ENCODE measurements at places on chromosomes 1 and 21. TPM values are rescaled to one million over a fixed set of nuclear protein-coding genes. Genes with fewer than 3 reads are reported as not detected.

The RIIAD1 gene
- polyA plus RNA-seq, result 0.76 TPM

The C21orf58 gene
- 7.8 TPM for polyA plus RNA-seq

- DNase-seq, result no peak
Observed at GRCh38 chr1:29292344-29292743, 56.0 kb downstream of the PTPRU start.

- no peak for DNase-seq
Observed at GRCh38 chr21:45155910-45156309, 81.5 kb downstream of the ADARB1 start.

DNA sequence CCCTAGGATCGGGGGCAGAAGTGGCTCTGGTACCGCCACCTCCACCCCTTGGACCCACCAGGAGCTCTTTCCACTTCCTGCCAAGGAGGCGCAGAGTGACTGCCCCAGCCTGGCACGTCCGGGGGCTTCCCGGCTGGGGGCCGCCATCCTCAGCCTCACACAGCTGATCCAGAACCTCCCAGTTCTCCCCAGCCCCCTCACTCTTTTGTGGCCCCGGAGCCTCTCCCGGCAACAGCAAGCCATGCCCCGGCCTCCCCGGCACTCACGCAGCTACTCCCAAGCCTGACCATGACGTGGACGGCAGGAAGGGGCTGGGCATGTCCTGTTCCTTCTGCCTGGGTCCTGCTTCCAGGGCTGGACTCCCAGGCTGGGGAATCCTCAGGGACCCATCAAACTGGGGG is 17.1 kb downstream of the TP73 start:
- DNase-seq, result no peak

DNA sequence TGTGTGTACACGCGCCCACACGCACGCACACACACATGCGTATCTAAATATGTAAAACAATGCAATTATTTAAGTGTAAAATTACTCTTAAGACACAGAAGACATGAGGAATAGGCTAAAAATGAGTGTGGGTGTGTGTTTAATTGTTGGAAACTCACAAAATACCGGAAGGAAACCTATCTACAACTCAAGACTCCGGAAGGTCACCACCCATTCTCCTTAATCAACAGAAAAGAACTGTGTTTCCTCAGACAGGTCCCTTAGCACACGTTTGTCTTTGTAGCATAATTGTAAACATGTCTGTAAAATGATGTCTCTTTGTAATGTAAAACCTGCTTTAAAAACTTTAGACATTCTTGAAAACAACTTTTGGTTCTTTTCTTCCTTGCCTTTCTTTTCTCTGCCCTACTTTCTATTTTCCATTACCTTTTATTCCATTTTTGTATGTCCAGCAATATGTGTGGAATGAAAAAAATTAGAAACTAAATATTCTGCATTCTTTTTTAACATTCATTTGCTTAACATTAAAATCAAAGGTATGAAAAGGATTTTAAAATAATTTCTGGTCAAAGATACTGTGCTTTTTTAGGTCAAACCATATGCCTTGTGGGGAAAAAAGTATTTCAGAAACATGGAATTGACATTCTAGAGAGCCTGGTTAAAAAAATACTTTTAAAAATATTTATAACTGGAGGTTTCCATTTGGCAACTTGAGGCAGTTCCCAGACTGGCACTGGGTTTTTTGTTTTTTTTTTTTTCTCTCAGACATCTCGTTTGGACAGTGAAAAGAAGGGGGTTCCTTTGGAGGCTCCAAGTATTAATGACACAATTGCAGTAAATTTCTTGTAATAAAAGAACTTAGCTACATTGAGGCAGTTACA is 46.2 kb downstream of the ATP5PF start:
- DNase-seq, result no peak

DNA sequence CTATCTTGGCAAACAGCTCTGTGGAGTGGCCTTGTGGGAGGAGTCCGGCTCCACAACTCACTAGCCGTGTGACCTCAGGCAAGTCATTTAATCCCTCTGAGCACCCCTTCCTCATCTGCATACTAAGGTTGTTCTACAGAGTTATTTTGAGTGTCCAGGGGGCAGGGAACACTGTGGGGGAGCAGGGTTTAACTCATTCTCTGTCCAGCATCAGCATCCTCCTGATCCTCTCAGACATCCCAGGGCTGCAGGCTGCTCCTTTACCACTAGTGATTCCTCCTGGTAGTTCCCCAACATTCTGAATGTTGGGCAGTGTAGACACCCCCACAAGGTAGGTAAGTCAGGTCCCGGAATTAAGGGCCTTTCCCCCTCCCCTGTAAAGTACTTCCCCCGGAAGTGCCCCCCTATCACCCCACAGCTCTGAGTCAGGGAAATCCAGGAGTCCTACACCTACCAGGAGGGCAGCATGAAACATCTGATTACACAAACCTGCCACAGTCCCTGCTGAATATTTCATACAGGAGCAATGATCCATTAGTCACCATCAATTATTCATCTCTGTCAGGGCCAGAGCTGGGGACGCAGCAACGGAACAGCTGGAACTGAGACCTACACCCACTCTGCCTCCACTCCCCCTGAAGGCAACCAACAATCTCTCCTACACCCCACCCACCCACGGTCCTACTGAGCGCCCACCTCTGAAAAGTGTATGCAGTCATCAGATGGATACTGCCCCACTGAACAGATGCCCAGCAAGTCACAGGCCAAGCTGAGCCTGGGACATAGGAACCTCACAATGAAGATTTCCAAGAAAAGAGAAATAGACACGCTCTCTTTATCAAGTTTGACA is 20.5 kb downstream of the SYT2 start:
- DNase-seq, result no peak

GRCh38 chr1:166721145-166721544 is 118.1 kb upstream of the POGK start:
- DNase-seq, result no peak

DNA sequence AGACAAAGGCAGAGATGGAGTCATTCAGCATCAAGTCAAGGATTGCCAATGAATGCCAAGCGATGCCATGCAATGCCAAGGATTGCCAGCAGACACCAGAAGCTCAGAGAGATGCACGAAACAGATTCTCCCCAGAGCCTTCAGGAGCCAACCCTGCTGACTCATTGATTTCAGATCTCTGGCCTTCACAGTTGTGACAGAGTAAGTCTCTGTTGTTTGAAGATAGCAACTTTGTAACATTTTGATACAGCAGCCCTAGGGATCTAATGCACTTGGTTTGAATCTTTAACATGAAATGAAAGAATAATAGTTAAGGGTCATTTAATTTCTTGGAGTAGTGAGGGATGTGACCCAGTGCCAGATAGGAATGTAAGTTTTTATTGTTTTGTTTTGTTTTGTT is 287.4 kb upstream of the RUNX1 start:
- DNase-seq, result no peak
